ENCODE measurements at places on chromosomes 7 and 10. TPM values are rescaled to one million over a fixed set of nuclear protein-coding genes. Genes with fewer than 3 reads are reported as not detected.

DNA sequence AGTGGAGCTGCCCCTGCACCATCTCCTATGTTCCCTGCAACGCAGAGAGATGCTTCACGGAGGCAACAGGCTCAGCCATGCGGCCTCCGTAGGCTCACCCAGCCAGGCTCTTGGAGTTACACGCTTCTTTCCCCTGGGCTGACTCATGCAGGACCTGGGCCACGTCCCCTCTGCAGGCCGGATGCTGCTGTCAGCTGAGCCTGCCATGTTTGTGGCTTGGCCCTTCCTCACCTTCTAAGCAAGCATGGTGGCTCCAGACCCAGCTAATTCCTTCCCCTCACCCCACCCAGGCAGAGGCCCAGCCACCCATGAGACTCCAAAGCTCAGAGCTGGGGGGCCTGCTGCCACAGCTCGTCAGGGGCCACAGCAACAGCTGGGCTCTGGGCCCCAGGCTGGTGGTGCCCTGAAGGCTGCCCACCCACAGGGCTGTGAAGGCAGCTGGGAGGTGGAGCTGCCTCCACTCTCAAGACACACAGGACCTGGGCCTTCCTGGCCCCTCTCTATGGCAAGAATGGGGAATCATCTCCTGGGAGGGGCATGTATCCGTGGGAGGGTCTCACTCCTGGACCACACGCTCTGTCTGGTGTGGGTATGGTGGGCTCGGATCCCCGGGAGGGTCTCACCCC is 219.6 kb downstream of the ELFN1 start:
- H3K27me3 ChIP-seq = no peaks in the 10 kb centered on the region
- peaks cover 30% of the 10 kb centered on the region for H3K4me1 ChIP-seq
- peaks cover 6% of the 10 kb centered on the region for H3K36me3 ChIP-seq

GRCh38 chr10:70891627-70892026 is 3.3 kb upstream of the PCBD1 start:
- no peak overlapping the region for H3K4me3 ChIP-seq
- peak overlapping the region; percentile 82 for H3K27ac ChIP-seq
- no peaks in the 10 kb centered on the region for H3K27me3 ChIP-seq
- DNase-seq = no peak
- H3K4me1 ChIP-seq = peaks cover 42% of the 10 kb centered on the region

GRCh38 chr7:129189661-129190310 is 1.4 kb downstream of the SMO start:
- H3K4me1 ChIP-seq = peaks cover 28% of the 10 kb centered on the region
- no peak for DNase-seq
- no peak overlapping the region for H3K27ac ChIP-seq
- H3K36me3 ChIP-seq = no peaks in the 10 kb centered on the region

DNA sequence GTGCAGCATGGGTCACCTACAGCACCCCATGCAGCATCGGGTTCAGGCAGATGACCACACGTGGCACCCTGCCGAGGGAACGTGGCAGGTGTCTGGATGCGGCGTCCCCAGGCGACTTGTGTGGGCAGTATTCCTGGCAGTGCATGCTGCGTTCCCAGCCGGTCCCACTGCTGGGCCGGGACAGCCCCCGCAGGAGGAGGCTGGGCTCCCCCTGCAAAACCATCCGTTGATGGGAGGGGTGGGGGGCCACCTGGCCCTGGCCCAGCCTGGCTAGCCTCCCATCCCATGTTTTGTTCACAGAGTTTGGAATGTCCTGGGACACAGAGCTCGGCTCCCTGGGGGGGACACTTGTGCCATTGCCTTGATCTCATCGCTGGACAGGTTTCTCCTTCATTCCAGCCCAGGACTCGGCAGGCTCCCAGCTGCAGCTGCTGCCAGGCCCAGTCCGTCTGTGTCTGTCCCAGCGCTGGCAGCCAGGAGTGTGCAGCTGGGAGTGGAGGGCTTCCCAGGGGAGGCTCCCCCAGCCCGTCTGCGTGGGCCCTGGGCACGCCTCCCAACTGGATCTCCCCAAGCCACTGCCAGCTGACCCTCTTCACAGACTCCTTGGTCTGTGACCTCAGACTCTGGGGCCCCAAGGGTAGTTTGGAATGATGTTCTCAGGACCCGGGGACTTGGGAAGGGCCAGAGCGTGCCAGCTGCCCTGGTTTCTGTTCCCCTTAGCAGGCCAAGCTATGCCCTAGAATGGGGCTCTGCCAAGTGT is 32.6 kb downstream of the TMEM270 start:
- peak overlapping the region; percentile 67 for H3K27ac ChIP-seq
- peak; percentile 85 for DNase-seq
- H3K4me1 ChIP-seq = peaks cover 29% of the 10 kb centered on the region
- H3K4me3 ChIP-seq = no peak overlapping the region
- H3K36me3 ChIP-seq = no peaks in the 10 kb centered on the region

GRCh38 chr7:131326576-131326975 is 1.1 kb upstream of the MKLN1 start:
- peak overlapping the region; percentile 98 for H3K27ac ChIP-seq
- no peaks in the 10 kb centered on the region for H3K36me3 ChIP-seq
- DNase-seq = no peak
- H3K4me3 ChIP-seq = peak overlapping the region; percentile 93
- H3K27me3 ChIP-seq = no peaks in the 10 kb centered on the region
- H3K4me1 ChIP-seq = peaks cover 49% of the 10 kb centered on the region

DNA sequence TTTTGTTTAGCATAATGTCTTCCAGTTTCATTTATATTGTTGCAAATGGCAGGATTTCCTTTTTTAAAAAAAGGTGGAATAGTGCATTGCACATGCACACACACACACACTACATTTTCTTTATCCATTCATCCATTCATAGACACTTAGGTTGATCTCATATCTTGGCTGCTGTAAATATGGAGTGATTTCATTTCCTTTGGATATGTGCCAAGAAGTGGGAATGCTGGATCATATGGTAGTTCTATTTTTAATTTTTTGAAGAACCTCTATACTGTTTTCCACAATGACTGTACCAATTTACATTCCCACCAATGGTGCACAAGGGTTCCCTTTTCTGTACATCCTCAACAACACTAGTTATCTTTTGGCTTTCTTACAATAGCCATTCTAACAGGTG is 68.9 kb downstream of the EBLN1 start:
- no peaks in the 10 kb centered on the region for H3K4me1 ChIP-seq
- H3K27me3 ChIP-seq = no peaks in the 10 kb centered on the region
- H3K4me3 ChIP-seq = no peak overlapping the region
- DNase-seq = no peak
- H3K27ac ChIP-seq = no peak overlapping the region
- H3K36me3 ChIP-seq = no peaks in the 10 kb centered on the region

GRCh38 chr7:12458520-12459131 is 55.0 kb upstream of the VWDE start:
- DNase-seq = no peak
- no peak overlapping the region for H3K4me3 ChIP-seq
- no peaks in the 10 kb centered on the region for H3K4me1 ChIP-seq
- no peaks in the 10 kb centered on the region for H3K36me3 ChIP-seq
- no peaks in the 10 kb centered on the region for H3K27me3 ChIP-seq

DNA sequence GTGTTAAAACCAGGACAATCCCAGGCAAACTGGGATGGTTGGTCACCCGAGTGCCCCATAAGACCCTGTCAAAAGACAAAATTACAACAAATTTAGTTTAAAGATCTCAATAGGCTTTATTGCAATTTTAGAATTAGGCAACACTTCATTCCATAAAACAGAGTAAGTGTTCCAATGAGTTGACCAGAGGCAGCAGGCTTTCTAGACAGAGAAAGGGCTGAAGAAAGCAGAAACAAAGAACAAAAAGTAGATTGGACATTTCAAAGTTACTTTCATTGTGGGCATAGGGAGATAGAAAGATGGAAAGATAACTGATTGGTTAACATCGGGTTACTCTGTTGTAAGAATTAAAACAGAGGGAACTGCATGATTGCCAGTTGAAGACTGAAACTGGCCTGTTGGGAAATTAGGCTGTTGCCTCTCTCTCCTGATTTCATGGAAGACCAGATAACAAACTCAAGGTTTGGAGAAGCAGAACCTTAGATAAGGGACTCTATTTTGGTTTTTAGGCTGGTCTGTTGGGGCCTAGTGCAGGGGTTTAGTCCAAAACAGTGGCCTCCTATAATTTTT is 36.3 kb downstream of the ENTPD1 start:
- no peaks in the 10 kb centered on the region for H3K27me3 ChIP-seq
- no peak for DNase-seq
- H3K4me1 ChIP-seq = peaks cover 23% of the 10 kb centered on the region
- no peaks in the 10 kb centered on the region for H3K36me3 ChIP-seq

DNA sequence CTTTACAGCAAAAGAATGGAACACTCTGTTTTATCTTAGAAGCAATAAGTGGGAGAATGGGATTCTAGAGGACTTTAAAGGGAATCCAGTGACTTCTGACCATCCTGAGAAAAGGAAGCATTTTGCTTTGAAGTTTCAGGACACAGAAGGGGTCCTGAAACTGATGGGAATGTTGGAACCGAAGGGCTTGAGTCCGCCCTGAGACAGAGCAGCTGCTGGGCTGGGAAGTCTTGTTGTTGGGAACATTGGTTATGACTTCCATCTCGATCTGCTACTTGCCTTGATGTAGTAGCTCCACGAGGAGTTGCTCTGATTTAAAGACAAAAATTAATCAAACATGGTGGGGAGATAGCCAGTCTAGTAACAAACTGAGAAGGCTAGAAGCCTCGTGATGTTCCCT is 177.6 kb downstream of the JCAD start:
- H3K4me3 ChIP-seq = no peak overlapping the region
- no peaks in the 10 kb centered on the region for H3K36me3 ChIP-seq
- no peak for DNase-seq
- H3K4me1 ChIP-seq = peaks cover 13% of the 10 kb centered on the region
- H3K27ac ChIP-seq = peak overlapping the region; percentile 62

DNA sequence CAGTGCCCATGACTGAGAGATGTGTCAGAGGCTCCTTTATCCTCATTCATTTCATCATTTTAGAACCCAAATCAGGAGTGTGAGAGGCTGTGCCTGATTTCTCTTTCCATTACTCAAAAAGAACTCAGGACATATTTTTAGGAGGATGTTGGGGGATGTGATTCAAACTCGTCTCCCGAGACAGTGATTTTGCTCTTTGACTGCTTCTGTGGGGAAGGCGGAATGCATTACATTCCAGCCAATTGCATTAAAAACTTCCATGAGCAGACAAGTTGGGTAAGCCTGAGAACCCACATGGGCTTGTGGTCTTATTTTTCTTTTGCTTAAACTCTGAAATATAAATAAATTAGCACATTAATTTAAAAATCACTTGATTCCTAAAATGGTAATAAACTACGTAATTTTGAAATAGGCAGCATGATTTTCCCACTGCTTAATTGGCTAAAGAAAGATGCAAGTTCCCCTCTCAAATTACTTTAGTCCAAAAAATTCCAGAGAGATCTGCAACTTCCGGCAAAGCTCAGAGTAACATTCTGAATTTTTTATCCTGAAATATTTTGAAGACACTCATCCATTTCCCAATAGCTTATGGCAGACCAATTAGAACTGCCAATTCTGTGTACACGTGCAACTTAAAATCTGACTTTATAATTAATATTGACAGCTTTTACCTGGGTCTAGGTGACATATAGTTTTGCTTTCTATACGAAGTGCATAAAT is 185.6 kb downstream of the C7orf25 start:
- no peak overlapping the region for H3K27ac ChIP-seq
- no peaks in the 10 kb centered on the region for H3K4me1 ChIP-seq
- H3K4me3 ChIP-seq = no peak overlapping the region
- no peak for DNase-seq
- H3K36me3 ChIP-seq = no peaks in the 10 kb centered on the region

- H3K36me3 ChIP-seq = no peaks in the 10 kb centered on the region
- peaks cover 89% of the 10 kb centered on the region for H3K27me3 ChIP-seq
Observed at GRCh38 chr7:2934211-2934731, 90.2 kb upstream of the GNA12 start.

GRCh38 chr7:32069116-32069650 is 1.0 kb downstream of the PDE1C start:
- H3K4me3 ChIP-seq = peak overlapping the region; percentile 73
- peaks cover 72% of the 10 kb centered on the region for H3K4me1 ChIP-seq
- DNase-seq = no peak
- H3K27me3 ChIP-seq = peaks cover 15% of the 10 kb centered on the region

DNA sequence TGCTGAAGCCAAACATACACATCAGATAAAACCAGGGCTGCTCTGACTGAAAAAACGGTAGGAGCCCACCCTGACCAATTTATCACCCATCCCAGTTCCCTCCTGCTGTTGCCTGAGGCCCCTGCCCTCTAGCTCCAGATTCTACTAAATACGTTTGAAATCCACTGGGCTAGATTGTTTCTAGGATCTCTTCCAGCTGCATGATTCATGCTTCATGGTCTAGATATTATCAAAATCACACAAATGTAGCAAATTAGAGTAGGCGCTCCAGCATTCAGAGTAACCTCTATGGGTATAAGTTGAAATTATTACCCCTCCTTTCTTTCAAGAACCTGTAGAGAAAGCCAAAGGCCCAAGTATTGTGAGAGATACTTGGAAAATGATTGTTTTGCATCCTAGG is 151.2 kb upstream of the FAM13C start:
- no peaks in the 10 kb centered on the region for H3K27me3 ChIP-seq
- no peaks in the 10 kb centered on the region for H3K4me1 ChIP-seq
- H3K27ac ChIP-seq = no peak overlapping the region
- no peak overlapping the region for H3K4me3 ChIP-seq
- H3K36me3 ChIP-seq = no peaks in the 10 kb centered on the region

DNA sequence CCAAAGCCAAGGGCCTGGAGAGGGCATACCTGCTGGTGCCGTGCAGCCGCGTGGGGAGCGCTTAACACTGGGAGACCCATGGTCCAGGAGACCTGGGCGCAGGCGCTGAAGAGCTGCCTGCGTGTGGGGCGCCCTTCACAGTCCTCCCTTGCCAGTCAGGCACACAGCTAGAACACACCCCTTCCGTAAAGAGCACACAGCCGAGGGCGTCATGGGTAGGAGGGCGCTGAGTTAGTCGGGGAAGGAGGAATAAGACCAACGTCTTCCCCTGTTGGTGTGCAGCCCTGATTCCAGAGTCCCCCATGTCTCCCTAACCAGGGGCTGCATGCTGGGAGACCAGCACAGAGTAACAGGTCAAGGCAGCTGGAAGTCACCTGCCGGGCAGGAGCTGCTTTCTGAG is 273.9 kb downstream of the USP6NL start:
- H3K36me3 ChIP-seq = peaks cover 10% of the 10 kb centered on the region
- peaks cover 23% of the 10 kb centered on the region for H3K4me1 ChIP-seq
- H3K4me3 ChIP-seq = no peak overlapping the region
- no peaks in the 10 kb centered on the region for H3K27me3 ChIP-seq
- DNase-seq = no peak

The TRIM50 gene
- total RNA-seq = 0.33 TPM

The PSPH gene
- total RNA-seq = 12.9 TPM

The ZCCHC24 gene
- total RNA-seq = 47.5 TPM

The TMEM139 gene
- total RNA-seq = 8.8 TPM

The VWA2 gene
- total RNA-seq = not detected

The MUC12 gene
- 0.30 TPM for total RNA-seq

The EVX1 gene
- not detected for total RNA-seq

The TCAF2 gene
- total RNA-seq = 0.22 TPM

The GPRIN2 gene
- not detected for total RNA-seq

The ZSCAN21 gene
- total RNA-seq = 6.4 TPM

The KCNMA1 gene
- total RNA-seq = 1.8 TPM
